Stimulated activated CD4-positive, alpha-beta T cell treated with anti-CD3 and anti-CD28 coated beads, Interleukin-4, amount 100 ng/mL, for 48 hours (primary cell): ENCODE measurements at places on chromosomes 4 and X.

DNA sequence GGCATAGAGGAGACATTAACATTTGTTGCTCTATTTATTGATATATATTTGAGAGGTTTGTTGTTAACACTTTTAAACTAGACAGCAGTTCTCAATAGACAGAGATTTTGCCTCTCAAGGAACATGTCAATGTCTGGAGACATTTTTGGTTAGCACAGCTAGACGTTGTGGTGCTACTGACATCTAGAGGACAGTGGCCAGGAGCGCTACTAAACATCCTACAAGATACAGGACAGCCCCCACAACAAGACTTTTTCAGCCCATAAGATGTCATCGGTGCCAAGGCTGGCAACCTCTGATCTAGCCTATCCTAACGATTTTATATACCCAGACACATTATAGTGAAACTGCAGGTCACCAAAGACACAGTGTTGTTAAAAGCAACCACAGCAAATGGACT lies 18.4 kb upstream of the CTSO start:
- no peak for DNase-seq

DNA sequence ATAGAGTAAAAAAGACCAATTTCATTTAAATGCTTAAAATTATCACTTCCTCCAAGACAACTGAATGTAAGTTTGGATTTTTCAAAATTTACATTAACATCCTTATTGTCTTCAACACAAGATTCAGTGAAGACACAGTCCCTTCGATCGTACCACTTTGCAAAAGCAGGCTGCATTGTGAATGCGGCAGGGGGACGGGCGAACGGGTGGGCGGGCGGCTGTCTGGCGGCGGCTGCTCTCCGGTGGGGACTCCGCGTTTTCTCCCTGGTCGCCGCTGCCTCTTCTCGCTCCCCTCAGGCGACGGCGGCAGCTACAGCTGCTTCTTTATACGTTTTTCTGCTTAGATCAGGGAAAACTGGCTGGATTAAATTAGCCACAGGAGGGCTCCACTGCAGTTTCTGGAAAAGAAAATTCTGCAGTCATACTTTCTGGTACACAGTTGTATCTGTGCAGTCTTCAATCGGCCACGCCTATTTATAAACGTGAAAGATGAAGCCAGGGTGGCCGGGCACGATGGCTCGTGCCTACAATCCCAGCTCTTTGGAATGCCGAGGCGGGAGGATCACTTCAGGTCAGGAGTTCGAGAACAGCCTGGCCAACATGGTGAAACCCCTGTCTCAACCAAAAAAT lies 33.9 kb upstream of the HPF1 start:
- no peak for DNase-seq

GRCh38 chrX:17703201-17703600 lies 34.1 kb upstream of the SCML1 start:
- DNase-seq: no peak

DNA sequence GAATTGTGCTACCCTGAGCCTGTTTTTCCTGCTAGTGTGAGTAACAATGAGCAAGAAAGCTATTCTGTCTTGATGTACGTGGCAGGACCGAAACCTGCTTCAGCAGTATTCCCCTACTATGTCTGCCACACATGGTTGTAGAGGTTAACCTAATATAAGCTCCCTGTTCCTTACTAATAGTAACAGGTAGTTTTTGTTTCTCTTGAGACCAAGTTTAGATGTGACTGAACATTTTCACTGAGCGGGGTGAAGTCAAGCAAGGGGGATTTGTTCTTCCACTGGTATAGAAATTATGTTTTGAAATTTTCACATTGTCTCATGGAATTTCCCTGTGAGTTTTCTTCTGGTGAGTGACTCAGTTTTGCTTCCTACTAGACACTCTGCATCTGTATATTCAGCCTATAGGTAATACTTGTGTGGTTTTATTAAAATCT lies 37.3 kb downstream of the RRAGB start:
- DNase-seq: peak; percentile 4

GRCh38 chr4:36218121-36218520 lies 26.2 kb downstream of the ARAP2 start:
- no peak for DNase-seq

DNA sequence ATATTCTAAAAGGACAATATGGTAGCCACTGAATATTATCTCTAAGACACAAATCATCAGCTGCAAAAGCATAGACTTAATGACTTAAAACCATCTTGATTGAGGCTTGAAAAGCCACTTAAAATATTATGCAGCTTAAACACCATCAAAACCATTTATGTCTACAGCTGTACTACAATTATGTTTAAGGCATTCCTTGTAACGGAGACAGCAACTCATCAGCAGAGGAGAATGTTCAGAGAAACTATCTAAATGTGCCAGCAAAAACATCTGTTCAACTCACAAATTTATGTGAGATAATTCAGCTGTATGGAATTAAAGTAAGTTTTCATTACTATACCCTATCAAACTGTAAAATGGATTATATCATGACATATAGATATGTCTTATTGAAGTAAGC lies 147.9 kb upstream of the CTSO start:
- DNase-seq: no peak

- no peak for DNase-seq
Measured at GRCh38 chrX:21374994-21375707, 933 bp downstream of the CNKSR2 start.

GRCh38 chr4:173509036-173510001 lies 20.7 kb downstream of the HAND2 start:
- DNase-seq: no peak

GRCh38 chr4:128818442-128818841 lies 8.9 kb downstream of the JADE1 start:
- DNase-seq: no peak

DNA sequence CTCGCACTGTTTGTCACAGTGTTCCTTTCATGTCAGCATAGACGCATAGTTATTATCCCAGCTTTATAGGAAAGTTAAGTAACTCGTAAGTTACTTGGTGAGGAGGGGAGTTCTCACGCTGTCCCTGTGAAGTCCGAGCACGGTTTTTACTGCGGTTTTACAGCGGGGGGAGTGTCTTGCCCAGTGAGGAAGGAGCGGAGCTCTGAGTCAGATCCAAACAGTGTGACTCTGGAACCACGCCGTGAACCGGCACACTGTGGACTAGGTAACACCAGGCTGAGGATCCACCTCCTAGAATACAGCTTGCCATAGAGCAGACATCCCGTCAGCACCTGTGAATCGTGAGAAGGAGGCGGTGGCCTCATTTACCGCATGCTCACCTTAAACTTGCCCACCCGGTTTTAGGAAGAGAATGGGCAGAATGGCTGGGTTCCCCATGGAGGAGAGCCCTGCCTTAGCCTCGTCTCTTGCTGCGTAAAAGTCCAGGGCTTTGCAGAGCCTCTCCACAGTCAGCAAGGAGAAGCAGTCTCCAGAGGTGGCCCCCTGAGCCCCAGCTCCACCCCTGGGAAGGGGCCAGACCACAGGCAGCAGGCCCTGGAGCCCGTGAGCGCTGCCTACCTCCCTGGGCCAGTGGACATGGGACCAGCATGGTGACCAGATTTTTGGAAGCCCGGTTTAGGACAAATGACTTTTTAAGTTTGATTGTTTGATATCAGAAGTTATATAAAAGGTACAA lies 40.2 kb upstream of the HGFAC start:
- DNase-seq: no peak

GRCh38 chr4:81096566-81096965 lies 66.1 kb downstream of the BMP3 start:
- DNase-seq: no peak

GRCh38 chr4:86918539-86919072 lies 16.2 kb upstream of the AFF1 start:
- no peak for DNase-seq

DNA sequence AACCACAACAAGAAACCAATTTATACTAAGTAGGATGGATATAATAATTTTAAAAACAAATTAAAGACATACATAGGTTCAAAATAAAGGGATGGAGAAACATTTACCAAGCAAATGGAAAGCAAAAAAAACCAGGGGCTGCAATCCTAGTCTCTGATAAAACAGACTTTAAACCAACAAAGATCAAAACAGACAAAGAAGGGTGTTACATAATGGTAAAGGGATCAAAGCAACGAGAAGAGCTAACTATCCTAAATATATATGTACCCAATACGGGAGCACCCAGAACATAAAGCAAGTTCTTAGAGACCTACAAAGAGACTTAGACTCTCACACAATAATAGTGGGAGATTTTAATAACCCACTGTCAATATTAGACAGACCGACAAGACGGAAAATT lies 66.6 kb downstream of the ATRX start:
- no peak for DNase-seq

GRCh38 chrX:45771560-45772340 lies 571.1 kb upstream of the DIPK2B start:
- no peak for DNase-seq

DNA sequence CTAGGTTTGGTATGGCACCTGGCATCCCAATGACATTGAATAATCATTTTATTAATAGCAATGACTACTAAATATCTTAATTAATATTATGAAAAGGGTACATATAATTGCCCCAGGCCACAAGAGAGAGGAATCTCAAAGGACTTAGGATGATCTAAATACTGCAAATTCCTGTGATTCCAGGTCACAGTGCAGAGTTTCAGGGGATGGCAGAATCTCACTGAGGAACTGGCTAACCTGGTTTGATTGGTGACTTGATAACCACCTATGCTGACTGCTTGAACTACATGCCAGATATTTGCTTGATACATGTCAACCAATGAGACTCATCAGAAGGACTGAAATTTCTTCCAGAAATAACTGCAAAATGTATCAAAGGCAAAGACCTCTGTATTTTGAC lies 37.2 kb downstream of the BTC start:
- DNase-seq: no peak

- DNase-seq: peak; percentile 15
Measured at GRCh38 chr4:76738086-76738931, 159.6 kb downstream of the SOWAHB start.

- no peak for DNase-seq
Measured at GRCh38 chr4:113336556-113336955, 287.1 kb downstream of the ANK2 start.

DNA sequence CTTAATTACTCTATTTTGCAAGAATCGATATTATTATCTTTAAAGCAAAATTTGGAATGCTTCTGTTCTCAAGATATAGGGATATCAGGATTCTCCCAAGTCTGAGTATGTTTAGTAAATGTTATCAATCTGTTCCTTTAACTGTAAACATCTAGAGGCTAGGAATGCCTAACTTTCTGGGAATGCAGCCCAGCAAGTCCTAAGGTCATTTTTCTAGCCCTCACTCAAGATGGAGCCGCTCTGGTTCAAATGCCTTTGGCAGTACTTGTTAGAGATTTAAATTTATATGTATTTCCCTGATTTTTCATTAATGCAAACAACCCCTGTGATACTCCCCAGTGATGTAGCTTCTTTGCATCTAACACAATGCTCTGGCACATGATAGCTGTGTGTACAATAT lies 623.8 kb upstream of the LCORL start:
- DNase-seq: no peak

- DNase-seq: no peak
Measured at GRCh38 chrX:116436358-116436816, at the start of gene SLC6A14. Gene SLC6A14, plus strand, starts transcription at chrX:116436606. Its CDS starts 104 bp downstream, at chrX:116436710.

DNA sequence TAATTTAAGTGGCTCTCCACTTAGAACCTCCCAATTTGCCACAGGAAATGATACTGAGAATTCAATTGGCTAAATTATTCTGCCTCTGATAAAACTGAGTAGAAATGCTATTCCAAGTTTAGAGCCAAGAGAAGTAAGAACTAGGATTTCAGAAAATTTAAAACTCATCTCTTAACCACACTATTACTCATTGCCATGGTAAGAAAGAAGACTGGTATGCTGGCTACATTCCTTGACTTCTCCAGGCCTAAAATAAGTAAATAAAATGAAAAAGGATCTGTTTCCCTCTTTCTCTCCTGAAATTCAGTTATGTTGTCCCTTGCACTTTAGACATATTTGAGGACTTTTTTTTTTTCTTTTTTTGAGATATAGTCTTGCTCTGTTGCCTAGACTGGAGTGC lies 23.3 kb downstream of the ZNF280C start:
- DNase-seq: no peak

DNA sequence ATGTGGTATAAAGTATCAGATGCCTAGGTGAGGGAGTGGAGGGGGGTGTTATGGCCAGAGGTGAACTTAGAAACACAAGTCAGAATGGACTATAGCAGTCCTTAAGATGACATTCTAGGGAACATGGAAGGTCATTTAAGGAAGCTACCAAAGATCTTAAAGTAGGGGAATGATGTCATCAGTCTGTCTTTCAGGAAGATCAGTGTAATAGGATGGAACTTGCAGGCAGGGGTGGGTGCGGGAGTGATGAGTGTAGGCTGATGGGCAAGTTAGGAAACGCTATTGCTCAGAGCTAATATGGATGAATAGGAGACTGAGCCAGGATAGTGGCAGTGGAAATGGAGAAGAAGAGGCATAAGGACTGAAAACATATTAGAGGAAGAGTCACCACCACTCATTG lies 27.5 kb upstream of the CWH43 start:
- DNase-seq: no peak

DNA sequence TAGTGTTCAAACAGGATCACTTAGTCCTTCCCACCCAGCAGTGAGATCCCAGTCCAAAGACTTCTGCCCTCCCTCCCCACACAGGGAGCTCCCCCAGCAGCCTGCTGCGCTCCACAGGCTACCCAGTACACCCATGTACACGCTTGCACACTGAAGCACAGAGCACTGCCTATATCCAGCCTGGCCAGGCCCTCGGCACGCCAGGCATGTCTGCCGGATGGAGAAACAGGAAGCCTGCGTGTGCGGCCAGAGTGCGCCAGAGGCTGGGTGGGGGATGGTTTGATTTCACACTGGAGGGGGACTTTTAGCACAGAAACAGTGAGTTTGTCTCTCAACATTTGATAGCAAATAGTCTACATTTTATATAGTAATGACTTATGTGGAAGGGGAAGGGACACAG lies 833.5 kb upstream of the IGFBP7 start:
- no peak for DNase-seq

GRCh38 chr4:33543941-33544450 lies 2700.3 kb downstream of the ARAP2 start:
- DNase-seq: no peak

DNA sequence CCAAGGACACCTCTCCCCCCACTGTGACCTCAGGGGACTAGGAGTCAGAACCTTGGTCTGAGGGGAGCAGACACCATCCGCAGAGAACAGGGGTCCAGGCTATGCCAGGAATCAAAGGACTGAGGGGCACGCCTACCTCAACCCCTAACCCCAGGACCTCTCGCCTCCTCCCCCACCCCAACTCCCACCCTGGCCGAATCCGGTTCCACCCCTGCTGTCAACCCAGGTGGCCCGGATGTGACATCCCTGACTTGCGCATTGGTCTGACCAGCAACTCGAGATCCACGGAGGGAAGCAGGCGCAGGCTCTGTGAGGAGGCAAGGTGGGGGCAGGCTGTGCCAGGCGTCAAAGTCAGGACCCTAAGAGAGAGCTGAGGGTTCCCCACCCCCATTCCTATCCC lies 468 bp upstream of the MAGEA4 start:
- DNase-seq: no peak

- DNase-seq: no peak
Measured at GRCh38 chrX:87961471-87961870, 443.9 kb downstream of the KLHL4 start.

- no peak for DNase-seq
Measured at GRCh38 chr4:103996064-103996463, 276.3 kb upstream of the TACR3 start.

DNA sequence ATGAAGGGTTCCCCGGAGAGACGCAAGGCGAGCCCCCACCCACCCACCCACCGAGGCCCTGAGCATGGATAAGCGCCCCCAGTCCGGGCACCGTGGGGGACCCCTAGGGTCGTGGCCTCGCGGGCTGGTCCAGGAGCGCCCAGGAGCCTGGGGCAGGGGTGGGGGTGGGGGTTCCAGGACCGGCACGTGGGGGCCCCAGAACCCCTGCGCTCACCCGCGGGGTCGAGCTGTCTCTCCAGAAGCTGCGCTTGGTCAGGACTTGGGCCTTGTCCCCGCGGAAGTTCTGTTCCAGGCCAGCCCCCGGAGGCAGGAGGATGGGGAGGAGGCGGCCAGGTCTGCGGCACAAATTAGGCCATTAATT lies 11.2 kb upstream of the SHOX start:
- DNase-seq: no peak
